Caki2 (cell line): ENCODE measurements at places on chromosomes 1 and 21. TPM values are rescaled to one million over a fixed set of nuclear protein-coding genes. Genes with fewer than 3 reads are reported as not detected.

THEM5 gene
- total RNA-seq: not detected in 2 replicates

UBL4B gene
- not detected in 2 replicates for total RNA-seq

DPYD gene
- 2.2 and 6.2 TPM in 2 replicates for total RNA-seq

COL11A1 gene
- 1.0 TPM in 1 of 2 replicates, not detected in the other for total RNA-seq

GSTM4 gene
- total RNA-seq: 13.6 and 21.7 TPM in 2 replicates

LCE1D gene
- not detected in 2 replicates for total RNA-seq

RHD gene
- total RNA-seq: not detected in 2 replicates

HAO2 gene
- total RNA-seq: not detected in 2 replicates

EFNA1 gene
- 2.5 and 19.2 TPM in 2 replicates for total RNA-seq

IL23R gene
- total RNA-seq: not detected in 2 replicates

NDUFV3 gene
- 36.1 and 40.7 TPM in 2 replicates for total RNA-seq

TMEM51 gene
- total RNA-seq: 16.6 and 21.1 TPM in 2 replicates

TTC22 gene
- not detected in 2 replicates for total RNA-seq

GPR25 gene
- not detected in 2 replicates for total RNA-seq

GUCA2B gene
- total RNA-seq: not detected in 2 replicates

FAM151A gene
- not detected in 2 replicates for total RNA-seq

SLAMF7 gene
- not detected in 2 replicates for total RNA-seq

EXO1 gene
- total RNA-seq: 30.5 and 32.4 TPM in 2 replicates

PROX1 gene
- not detected in 2 replicates for total RNA-seq

CGN gene
- 0.03 and 0.61 TPM in 2 replicates for total RNA-seq

NID1 gene
- 0.37 and 1.2 TPM in 2 replicates for total RNA-seq

GPR52 gene
- not detected in 2 replicates for total RNA-seq

TBX15 gene
- not detected in 2 replicates for total RNA-seq

CDC42SE1 gene
- total RNA-seq: 47.6 and 54.9 TPM in 2 replicates

RNU1-4 gene
- total RNA-seq: not detected in 2 replicates

SRGAP2B gene
- 15.0 and 24.0 TPM in 2 replicates for total RNA-seq

LCE3D gene
- total RNA-seq: not detected in 2 replicates

DYNLT5 gene
- not detected in 2 replicates for total RNA-seq

PLA2G5 gene
- total RNA-seq: not detected in 2 replicates

OR11L1 gene
- total RNA-seq: not detected in 2 replicates

TTLL10 gene
- not detected in 2 replicates for total RNA-seq

PADI4 gene
- not detected in 2 replicates for total RNA-seq

VHLL gene
- total RNA-seq: not detected in 2 replicates

ANKRD45 gene
- total RNA-seq: 0.91 and 1.9 TPM in 2 replicates

ATP13A2 gene
- total RNA-seq: 30.2 and 37.7 TPM in 2 replicates

PRDM2 gene
- total RNA-seq: 0.14 and 1.0 TPM in 2 replicates

SMPDL3B gene
- 0.38 TPM in 1 of 2 replicates, not detected in the other for total RNA-seq

FCER1G gene
- not detected in 2 replicates for total RNA-seq

PER3 gene
- total RNA-seq: 2.5 and 12.5 TPM in 2 replicates

KCNK2 gene
- total RNA-seq: 2.3 and 7.6 TPM in 2 replicates

OR2T29 gene
- total RNA-seq: not detected in 2 replicates

ARHGAP30 gene
- not detected in 2 replicates for total RNA-seq

FMO5 gene
- 0.30 and 0.35 TPM in 2 replicates for total RNA-seq
